Activated CD4-positive, alpha-beta T cell treated with anti-CD3 and anti-CD28 coated beads, Interleukin-2, Interleukin-6, amounts not matched to agents 100 ng/mL and 50 ng/mL, durations not matched to agents 16 hours and 8 hours (primary cell): ENCODE measurements at places on chromosomes 1 and 21.

GRCh38 chr1:13733711-13734110 lies 33.7 kb downstream of the PRDM2 start:
- no peak for DNase-seq

- no peak for DNase-seq
Observed at GRCh38 chr21:42156690-42157605, 62.0 kb upstream of the ABCG1 start.

DNA sequence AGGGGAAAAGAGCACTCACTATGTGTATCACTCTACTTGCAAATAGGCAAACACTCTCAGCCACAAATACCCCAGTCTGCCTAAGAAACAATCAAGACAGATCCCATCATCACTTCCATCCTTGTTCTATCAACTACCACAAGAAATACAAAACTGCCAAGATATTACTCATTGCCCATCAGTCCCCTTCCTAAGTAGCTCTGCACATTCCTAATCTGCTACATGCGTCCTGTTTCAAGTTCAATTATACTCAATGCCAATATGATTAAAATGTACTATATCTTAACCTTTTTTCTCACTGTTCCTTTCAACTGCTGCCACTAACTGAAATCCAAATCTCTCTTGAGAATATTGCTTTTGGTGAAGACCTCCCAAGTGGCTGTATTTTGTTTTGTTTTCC lies 1688.4 kb downstream of the PLA2G4A start:
- DNase-seq, result no peak

- no peak for DNase-seq
Observed at GRCh38 chr1:41673806-41674205, 189.3 kb upstream of the EDN2 start.

DNA sequence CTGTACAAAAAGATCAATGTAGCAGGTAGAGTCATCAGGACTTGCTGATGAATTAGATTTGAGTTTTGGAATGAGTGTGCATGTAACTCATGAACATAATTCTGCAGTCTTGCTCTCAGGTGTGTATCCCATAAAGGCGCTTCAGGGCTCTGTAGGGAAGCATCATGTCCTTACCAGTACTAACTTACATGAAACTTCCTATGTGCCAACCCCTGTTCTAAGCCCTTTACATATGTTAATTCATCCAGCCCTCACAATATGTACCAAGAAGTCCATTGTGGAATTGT lies 2.1 kb upstream of the FCRLB start:
- DNase-seq, result peak; percentile 28

DNA sequence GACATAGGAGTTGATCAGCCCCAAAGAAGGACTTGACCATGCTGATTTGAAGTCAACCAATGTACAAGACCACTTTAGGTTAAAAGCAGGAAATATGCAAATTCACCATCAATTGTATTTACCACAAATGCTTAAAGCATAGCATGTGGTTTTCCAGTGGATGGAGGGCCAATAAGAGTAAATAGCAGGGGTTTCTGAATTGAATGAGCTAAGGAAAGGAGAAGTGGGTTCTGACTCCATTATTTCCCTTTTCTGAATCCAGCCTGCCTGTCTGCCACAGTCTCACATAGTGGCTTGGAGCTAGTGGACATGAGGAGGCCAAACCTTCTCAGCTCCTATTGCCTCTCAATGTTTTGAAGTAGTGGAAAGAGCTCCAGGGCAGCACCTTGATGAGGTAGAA lies 7.2 kb upstream of the TNFSF18 start:
- DNase-seq, result no peak

- DNase-seq, result no peak
Observed at GRCh38 chr1:177705839-177706238, 264.0 kb downstream of the SEC16B start.

- DNase-seq, result no peak
Observed at GRCh38 chr1:227166559-227166958, 151.7 kb downstream of the CDC42BPA start.

DNA sequence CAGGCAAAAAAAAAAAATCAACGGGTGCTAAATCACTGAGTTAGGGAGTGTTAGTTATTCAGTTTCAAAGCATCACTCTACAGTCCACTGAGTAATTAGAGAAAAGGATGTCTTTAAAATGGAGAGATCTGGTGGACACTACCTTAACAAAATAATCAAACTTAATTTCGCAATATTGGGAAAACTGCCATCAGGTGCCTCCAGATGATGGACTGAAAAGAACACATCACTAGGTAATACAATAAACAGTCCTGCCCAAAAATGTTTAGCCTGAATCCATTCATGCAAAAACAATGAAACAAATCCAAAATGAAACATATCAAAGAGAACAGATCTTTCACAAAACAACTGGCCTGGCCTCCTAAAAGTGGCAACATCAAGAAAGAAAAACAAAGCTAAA lies 54.1 kb downstream of the ENAH start:
- DNase-seq, result no peak
